ENCODE measurements at places on chromosomes 2 and 18.

GRCh38 chr2:190304404-190304803, 15.2 kb downstream of the HIBCH start:
- no peak for DNase-seq

DNA sequence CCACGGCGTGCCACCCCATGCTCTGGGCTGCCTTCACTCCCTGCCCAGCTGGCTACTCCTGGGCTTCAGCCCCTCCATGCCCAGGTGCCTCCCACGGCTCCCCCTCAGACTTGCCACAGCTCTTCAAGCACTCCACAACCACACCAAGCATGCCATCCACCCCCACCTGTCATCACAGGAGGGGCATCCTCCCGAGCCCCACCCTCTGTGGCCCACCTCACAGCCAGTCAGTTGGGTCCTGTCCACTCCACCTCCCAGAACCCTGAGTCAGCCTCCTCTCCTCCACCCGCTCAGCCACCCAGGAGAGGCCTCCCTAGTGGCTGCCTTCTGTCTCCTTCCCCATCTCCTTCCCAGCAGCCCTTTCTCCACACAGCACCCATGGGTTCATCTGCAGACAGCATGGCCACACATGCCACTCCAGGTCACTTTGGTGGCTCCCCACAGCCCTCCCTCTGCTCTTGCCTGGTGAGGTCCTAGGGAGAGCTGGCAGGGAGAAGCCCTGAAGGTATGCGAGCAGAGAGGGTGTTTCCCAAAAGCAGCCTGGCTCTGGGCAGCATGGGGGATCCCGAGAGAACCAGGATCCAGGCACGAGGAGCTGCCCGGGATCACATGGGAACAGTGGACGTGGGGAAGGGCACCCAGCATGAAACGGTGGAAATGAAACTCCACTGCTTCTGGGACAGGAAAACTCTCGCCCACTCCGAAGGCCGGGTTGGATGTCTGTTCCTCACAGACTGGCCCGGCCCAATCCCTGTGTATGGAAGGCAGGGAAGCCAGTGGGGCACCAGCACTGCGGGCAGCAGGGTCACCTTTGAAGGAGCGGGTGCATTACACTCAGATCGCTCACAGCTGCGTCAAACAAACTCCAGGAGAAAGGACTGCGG, 2.7 kb downstream of the LIMS2 start:
- no peak for DNase-seq

- DNase-seq = peak; percentile 32
Measured at GRCh38 chr2:217142649-217143266, 282.9 kb upstream of the TNP1 start.

DNA sequence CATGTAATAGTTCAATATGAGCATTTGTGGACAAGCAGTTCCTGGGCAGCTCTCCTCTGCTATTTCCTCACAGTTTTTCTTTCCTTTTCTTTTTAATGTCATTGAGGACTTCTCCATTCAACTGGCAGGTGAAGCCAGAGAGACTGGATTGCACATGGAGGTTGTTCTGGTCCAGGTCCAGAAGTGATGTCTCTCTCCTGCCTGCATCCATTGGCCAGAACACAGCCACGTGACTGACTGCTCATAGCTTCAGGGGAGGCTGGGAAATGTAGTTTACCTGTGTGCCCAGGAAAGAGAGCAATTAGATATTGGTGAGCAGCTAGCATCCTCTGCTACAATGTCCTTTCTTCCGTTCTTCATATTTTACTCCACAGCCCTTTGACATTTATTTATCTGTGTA, 20.2 kb upstream of the ADAM23 start:
- DNase-seq = no peak

DNA sequence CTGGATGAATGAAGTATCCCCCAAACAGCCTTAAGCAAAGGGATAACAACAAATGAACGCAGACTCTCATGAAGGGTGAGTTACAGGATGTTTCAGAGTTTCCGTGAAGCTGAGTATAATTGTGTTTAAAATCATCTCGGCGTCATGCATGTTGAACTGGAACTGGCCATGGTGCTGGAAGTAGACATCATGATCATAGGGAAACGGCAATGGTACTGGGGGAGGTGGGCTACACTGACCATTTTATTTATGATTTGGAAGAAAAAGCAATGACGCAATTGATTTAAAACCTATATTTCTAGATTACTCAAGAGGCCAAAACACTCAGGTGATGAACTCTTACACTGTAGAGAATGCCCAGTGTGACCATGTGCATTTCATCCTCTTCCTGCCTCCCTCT, 387.9 kb upstream of the MYT1L start:
- DNase-seq = no peak

GRCh38 chr2:129726216-129726615, 253.2 kb upstream of the RAB6C start:
- no peak for DNase-seq

DNA sequence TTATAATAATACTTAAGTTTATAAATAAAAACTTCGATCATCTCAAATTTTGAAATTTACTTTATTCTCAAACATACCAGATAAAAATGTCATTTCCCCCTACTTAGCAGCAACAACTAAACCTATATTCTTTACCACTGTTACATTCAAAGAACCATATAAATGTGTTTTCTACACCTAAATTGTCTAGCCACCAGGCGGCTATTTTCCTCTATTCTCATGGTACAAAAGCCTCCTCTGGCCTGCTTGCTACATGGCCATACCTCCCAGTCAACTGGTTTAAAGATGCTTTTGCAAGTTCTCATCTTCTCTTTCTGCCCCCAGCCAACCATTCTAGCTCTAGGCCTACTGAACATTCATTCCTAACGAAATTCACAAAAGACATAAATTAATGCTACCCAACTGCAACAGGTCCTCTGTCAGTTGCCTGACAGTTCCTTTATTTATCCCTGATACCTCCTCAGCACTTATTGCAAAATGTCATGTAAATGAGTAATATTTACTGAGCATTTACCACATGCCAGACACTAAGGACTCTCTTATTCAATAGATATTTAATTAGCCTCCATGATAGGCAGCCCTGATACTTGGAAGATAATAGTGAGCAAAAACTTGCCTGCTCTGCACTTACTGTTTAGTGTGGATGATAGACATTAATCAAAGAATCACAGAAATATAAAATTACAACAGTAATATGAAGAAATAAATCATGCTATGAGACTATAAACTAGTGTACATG, 5.0 kb downstream of the C1D start:
- no peak for DNase-seq

DNA sequence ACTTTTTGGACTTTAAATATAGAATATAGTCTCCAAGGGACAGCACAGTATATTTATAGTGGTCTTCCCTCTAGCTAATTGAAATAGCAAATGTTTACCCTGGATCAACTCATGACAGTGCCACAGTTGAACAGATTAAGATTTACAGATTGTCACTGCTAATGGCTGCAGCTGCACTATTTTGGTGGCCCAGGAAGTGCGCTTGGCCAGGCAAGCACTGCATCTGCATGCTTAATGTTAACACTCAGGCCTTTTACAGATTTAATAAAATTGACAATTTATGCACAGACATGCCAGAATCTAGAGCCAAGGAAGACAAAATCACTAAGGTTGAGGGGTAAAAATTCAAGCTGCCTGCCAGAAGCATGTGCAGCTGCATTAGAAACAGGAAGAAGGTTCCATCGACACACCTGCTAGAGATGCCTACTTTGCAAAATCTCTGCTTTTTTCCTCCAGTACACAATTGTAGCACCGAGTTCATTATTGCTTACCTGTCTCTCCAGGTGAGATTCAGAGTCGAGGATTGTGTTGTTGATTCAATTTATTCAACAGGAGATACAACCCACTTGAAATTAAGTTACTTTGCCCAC, 1042.3 kb upstream of the NRXN1 start:
- DNase-seq = no peak

- DNase-seq = no peak
Measured at GRCh38 chr2:208781166-208781565, 374.6 kb downstream of the PTH2R start.

GRCh38 chr18:24917767-24918166, 434.2 kb downstream of the ZNF521 start:
- DNase-seq = no peak

DNA sequence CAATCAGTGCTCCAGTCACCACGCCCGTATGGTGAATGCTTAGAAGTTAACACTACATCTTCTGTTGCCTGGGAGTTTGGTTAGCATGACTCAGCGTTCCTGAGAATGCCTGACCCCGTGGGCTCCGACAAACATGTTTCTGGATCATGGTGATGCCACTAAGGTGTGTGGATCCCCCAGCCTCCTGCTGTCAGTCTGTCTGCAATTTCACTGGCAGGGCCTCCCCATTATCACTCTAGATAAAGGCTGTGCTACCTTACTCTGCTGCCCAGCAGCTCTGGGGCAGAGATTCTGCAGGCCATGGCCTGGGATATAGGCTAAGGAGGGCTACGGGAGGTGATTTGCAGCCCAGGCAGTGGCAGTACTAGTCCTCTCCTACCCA, 66.0 kb downstream of the STPG4 start:
- peak; percentile 64 for DNase-seq

DNA sequence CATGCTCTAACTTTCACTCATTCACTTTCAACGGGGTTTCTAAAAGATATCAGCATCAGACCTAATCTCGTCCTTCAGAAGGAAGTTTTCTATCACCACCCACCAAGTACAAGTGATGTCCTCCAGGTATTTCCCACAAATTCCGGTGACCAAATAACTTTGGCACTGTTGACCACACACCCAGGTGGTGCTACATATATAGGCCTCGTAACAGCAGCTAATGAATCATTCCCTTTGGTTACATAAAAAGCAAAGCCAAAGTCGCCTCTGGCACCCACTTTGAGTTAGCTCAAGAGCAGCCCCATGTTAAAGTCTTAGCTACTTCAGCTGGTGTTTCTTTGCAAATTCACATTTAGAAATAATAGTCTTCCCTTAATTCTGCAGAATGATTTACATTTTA, 138.2 kb upstream of the OSR1 start:
- DNase-seq = no peak

DNA sequence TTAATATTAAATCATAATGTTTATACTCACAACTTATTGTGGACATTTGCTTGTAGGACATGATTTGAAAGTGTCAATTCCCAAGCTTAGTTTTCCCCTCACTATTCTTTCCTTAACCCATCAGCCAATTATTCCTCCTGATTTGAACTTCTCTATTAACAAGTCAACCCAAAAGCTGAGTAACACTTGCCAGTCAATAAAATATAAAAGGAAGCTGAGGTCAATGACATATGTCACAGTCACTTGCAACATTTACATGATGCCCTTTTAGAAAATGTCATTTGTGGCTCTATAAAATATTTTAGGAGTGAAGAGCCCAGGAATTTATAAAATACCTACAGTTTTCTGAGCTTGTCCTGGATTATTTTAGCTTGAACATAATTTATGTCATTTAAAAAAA, 7.2 kb downstream of the CCDC68 start:
- no peak for DNase-seq

DNA sequence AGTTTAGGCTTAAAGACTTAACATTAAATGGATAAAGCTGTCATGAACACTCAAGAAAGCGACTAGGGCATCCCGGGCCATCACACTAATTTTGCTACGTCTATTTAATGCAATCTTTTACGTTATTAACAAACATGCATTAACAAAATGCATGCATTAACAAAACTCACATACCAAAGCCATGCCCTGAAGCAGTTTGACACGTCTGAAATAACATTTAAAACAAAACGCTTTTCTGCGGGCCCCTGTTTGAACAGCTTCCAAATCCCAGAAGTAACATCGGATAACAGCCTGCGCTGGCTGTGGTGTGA, 458 bp downstream of the B4GALT6 start:
- peak; percentile 52 for DNase-seq

DNA sequence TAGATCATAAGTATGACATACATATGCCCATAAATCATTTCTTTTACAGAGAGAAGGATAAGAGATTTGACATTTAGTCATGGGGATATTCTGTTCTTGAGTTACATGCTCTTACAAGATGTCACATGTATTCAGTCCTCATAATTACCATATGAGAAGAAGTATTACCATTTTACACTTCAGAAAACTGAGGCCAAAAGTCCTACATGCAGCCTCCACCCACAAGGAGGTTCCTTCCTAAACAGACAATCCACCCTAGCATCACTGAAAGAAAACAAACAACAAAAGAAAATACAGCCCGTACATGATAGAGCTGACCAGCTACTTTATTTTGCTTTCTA, 335.1 kb downstream of the SETBP1 start:
- DNase-seq = no peak

DNA sequence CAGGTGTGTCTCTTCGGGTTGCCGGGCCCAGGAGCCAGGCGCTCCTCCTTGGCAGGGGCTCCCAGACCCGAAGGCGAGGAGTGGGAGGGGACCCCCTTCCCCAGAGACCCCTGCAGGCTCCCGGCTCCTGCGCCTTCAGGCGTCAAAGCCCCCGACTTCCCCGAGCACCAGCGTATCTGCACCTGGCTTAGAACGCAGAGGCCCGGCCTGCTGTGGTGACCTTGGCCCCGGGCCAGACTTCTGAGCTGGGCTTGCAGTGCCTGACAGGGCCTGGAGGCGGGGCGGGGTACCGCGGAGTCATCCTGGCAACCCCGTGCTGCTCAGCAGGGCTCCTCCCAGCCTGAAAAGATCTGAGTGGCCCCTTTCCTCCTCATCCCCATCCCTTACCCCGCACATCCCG, 27.0 kb downstream of the SKA1 start:
- peak; percentile 11 for DNase-seq

- no peak for DNase-seq
Measured at GRCh38 chr2:176646033-176646615, 376.9 kb downstream of the MTX2 start.

- DNase-seq = no peak
Measured at GRCh38 chr2:133661392-133661791, 93.1 kb upstream of the NCKAP5 start.

DNA sequence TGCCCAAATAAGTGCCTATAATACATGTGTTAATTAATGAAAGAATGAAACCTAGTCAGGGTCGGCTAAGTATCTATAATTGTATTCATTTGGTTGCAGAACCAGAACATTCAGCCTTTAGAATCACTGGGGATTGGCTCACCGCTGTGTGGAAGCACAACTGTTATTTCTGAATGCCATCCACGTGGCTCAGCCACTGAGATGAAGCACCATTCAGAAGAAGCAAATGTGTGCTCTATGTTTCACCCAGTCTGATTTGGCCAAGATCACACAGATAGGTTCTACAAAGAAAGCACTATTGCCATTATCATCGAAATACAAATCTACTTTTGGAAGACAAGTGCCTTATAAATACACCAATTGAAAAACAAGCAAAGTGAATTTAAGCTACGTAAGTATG, 30.6 kb upstream of the SPOPL start:
- no peak for DNase-seq

DNA sequence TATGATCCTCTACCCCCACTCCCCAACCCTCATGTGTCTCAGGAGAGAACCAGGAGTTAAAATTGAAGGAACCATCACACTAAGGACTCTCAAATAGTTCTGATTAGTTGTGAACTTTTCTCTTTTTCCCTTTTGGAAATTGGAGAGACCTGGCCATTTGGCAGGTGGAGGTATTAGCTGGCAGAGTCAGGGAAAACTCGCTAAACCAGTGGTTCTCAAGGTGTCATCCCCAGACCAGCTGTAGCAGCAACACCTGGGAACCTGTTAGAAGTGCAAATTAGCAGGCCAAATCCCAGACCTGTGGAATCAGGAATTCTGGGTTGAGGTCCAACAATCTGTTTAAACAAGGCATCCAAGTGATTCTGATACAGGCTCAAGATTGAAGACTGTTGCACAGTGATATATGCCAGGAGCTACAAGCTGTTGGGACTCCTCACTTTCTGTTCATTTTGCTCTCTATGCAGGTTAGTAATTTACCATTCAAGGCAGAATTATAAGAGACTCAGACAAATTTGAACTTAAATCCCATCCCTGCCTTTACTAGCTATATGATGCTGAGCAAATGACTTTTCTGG, 2.8 kb upstream of the TMEM131 start:
- DNase-seq = no peak
